ENCODE measurements at places on chromosomes 6 and 20. TPM values are rescaled to one million over a fixed set of nuclear protein-coding genes. Genes with fewer than 3 reads are reported as not detected.

Gene EEF1A2
- 11.2 TPM for total RNA-seq

Gene GJA10
- total RNA-seq, result not detected

Gene LY6G5C
- 0.37 TPM for total RNA-seq

Gene RSPH9
- 1.0 TPM for total RNA-seq

Gene GPSM3
- 2.2 TPM for total RNA-seq

Gene OR2J3
- total RNA-seq, result not detected

Gene SPDEF
- total RNA-seq, result 0.16 TPM

- no peak for DNase-seq
These were observed 123.1 kb downstream of the RPS12 start for GRCh38 chr6:132937466-132937906.

- no peak for DNase-seq
These were observed 480 bp downstream of the ABCF1 start for GRCh38 chr6:30571762-30572082.

DNA sequence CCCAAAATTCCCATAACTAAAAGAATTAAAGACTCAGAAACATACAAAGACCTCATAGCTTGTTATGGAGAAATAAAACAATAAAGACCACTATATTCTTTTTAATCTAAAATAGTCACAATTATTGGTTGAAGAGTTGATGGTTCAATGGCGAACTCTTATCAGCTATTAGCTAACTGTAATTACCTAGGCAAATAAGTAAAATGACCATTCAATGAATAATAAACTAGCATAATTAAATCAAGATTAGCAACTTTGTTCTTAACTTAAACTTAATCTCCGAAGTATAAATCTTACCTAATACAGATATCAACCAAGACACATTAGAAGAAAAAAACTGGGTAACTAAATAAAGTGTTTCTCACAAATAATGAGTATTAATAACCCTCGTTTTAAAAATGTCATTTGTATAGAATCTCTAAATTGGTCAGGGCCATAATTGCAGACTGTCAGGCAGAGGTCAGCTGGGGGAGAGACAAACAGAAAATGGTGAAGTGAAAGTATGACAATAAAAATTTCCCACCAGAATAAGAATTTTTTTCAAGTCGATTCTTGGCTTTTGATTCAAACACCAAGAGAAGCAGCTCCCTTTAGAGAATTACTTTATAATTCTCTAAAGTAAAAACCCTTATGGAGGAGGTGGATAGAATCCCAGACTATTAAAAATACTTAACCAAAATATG lies 1.7 kb downstream of the FKBP5 start:
- DNase-seq, result no peak

DNA sequence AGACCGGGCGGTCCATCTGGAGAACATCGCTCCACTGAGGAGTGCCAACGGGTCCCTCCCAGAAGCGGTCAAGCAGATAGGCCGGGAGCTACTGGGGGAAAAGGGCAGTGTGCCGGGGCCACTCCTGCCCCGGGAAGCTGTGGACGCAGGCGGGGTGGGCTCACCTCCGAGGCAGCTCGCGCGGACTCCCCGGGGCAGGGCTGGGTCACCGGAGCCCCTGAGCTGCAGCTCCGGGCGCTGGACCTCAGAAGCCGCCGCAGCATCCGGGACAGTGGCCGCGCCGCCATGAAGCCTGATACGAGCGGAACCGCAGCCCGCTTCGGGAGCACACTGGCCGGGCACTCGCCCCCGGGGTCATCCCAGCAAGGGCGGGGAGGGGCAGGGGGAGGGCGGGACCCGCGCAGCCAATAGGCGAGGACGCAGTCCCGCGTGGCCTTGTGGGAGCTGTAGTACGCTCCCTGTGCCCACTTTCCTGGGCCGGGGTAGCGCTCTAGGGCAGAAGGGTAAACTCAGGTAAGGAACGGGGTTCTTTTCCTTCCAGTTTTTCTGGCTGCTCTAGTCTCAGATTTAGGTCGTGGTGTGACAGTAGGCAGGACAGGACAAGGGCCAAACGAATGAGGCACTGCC lies at the start of gene MOCS1:
TSS of gene MOCS1 (minus strand) at position 332 of the 627 bp plus-strand sequence. CDS start at position 287, 45 bp downstream.
- DNase-seq, result no peak

DNA sequence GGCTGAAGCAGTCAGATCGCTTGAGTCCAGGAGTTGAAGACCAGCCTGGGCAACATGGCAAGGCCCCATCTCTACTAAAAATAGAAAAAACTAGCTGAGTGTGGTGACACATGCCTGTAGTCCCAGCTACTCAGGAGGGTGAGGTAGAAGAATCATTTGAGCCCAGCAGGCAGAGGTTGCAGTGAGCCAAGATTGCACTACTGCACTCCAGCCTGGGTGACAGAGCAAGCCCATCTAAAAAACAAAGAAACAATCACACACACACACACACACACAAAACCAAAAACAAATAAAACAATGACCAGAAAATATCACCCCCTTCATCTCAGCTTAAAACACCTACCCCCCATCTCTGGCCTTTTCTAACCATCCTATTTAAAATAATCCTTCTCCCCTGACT lies 68.0 kb downstream of the BTBD9 start:
- DNase-seq, result no peak

DNA sequence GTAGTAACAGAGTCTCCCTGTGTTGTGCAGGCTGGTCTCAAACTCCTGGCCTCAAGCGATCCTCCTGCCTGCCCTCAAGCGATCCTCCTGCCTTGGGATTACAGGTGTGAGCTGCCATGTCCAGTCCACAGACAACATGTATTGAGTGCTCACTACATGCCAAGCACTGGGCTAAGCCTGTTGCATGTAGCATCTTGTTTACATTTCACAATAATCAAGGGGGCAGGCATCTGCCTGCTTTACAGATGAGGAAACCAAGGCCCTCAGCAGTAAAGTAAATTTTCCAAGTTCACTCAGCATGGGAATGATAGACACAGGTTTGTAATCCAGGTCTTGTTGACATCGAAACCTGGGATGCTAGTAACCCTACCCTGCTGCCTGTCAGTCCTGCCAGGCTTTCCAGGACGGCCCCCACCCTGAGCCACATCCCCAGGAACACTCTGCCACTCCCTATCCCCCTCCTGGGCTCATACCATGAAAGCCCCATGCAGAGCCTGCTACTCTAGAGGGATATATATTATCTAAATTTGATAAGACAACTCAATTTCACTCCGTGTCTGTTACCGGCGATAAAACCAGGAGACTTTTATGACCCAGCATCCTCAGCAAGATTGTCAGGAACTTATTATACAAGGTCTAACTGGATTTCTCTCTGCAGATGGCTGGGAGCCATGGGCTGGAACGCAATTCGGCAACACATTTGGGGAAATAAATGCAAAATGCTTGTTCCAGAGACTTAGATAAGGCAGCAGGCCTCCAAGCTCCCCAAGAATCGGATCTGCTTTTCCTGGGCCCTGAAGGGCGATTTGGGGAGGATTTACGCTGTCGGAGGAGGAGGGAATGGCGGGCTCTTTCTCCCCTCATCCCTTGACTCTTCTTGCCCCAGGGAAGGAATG lies 30.4 kb downstream of the CD40 start:
- DNase-seq, result no peak

DNA sequence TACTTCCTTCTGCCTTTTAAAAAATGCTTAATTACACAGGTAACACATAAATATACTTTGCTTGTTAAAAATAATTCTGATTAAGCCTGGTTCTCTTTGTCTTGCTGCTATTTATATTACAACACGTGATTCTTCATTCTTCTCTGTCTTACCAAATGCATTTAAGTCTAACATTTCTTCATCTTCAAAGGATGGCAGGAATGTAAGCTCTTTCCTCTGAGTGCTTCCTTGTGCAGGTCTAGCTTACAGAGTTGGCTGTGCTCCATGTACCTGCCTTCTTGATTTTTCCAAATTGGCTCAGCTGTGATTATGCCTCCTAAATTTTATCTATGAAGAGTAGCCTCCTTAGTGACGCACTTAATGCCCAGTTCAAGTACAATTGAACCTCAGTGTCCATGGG lies 44.4 kb downstream of the RNF144B start:
- no peak for DNase-seq

DNA sequence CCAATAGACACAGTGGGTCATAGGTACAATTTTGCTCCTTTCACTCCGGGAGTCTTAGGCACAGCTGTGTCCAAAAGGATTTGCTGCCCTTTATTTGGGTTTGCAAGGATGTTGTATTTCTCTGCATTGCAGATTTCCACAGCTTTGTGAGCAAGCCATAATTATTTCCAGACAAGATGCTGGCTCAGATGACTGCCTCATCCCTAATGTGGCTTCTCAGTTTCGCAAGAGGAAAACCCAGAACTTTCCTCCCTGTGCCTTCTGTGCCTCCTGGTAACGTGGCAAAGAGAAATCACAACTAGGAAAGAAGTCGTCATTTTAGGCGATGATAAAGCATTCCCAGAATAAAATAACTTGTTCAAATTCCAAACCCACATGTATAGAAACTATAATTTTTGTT lies 33.7 kb downstream of the FAM50B start:
- no peak for DNase-seq

GRCh38 chr20:32988008-32988407 lies 16.2 kb downstream of the SUN5 start:
- DNase-seq, result no peak

DNA sequence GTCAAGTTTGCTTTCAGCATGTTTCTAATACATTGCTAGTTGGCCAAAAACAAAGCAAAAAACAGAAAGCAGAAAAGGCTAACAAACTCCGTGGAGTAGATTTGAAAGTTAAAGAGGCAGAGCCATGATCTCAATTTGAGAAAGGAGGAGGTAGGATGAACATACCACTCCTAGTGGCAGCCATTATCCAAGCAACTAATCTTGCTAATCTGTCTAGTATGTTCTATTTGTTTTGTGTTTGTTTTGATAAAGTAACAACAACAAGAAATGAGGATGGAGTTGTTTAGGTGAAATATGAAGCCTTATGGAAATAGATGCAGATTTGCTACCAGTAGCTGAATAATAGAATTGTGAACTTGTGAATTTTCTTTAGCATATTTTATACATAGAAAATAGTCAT lies 295.5 kb upstream of the PRDM1 start:
- DNase-seq, result no peak

DNA sequence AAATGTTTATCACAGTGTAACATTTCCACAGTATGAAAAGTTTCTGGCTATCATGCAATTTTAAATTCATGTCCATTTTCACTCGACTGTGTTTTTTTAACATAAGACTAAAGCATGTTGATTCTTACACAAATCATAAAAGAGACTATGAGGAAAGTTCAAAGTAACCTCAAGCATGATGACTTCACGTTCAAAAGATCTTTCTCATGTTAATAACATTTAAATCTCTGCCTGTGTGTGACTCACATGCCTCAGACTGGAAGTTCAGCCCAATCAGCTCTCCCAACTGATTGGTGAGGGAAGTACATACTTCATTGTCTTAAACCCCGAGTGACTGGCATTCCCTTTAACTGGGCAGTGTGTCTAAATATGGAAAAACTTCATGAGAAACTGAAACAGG lies 37.4 kb downstream of the ATXN1 start:
- DNase-seq, result no peak

DNA sequence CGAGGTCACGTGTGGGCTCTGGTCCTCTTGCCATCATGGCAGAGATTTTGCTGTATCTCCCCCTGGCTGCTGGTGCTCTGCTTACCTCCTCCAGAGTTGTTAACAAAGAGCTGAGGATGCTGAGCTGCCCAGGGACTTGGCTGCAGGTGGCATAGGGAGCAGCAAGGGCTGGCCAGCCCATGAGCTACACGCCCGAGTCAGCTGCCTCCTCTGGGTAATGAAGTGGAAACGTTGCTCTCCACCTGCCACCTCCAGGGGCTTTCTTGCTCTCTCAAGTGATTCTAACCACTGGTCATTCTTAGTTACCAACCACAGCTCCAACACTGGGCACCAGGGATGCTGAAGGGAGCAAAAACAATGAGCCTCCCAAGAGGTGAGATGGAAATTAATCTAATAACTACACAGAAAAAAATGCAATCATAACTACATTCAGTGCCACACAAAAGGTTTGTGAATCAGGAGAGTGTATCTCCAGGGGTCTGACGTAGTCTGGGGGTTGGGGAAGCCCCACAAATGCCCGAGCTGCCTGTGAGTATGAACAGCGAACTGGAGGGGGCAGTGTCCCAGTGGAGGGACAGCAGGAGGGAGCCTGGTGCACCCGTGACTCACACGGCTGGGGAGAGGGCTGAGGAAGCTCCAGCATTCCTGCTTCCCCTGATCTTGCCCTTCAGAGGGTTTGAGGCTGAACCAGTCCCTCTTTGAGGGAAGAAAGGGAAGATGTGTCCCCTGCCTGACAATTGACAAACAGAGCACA lies 78.7 kb downstream of the CDH26 start:
- no peak for DNase-seq

Measured in urinary bladder (tissue), 4 donors.